AG20443 (cell line): ENCODE measurements at places on chromosomes 2 and 18.
A peak's percentile ranks its signal among the peaks of the same experiment; 100 is the strongest.

DNA sequence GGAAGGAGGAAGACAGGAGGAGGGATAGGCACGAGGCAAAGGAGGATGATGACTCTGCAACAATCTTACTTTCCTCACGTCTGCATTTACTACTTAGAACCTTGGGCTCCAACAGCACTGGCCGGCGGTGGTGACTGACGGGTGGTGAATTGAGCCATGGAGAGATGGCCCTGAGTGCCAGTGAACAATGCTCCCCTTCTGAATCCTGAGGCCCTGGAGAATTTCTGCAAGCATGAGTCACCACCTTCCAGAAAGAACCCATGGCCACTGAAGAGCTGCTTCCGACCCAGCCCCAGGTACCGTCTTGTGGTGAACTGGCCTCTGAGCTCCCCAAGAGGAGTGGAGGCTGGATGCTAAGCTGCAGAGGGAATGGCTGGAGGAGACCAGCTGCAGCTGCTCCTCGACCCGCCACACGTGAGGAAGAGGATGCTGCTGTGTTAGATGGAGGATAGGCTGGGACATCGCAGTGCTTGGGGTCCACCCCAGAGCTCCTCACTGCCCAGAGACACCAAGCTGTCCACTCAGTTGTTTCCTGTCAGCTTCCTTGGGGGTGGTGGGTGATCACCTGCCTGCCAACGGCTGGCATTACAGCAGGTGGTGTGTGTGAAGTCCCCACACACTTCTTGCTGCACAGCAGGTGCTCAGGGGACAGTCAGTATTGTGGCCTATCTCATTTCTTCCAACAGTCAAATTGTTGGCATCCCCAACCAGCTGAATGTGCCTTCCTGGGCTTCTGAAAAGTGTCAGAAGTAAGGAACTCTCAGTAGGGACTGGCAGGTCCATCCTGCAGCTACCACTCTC lies 186.5 kb upstream of the ID2 start:
- DNase-seq, result no peak

- DNase-seq, result no peak
These were observed 521.0 kb upstream of the NRP2 start for GRCh38 chr2:205161156-205161839.

- no peak for DNase-seq
These were observed 67.4 kb downstream of the KLHL29 start for GRCh38 chr2:23452372-23452771.

- DNase-seq, result no peak
These were observed 23.8 kb upstream of the SMAD4 start for GRCh38 chr18:51006061-51006818.

DNA sequence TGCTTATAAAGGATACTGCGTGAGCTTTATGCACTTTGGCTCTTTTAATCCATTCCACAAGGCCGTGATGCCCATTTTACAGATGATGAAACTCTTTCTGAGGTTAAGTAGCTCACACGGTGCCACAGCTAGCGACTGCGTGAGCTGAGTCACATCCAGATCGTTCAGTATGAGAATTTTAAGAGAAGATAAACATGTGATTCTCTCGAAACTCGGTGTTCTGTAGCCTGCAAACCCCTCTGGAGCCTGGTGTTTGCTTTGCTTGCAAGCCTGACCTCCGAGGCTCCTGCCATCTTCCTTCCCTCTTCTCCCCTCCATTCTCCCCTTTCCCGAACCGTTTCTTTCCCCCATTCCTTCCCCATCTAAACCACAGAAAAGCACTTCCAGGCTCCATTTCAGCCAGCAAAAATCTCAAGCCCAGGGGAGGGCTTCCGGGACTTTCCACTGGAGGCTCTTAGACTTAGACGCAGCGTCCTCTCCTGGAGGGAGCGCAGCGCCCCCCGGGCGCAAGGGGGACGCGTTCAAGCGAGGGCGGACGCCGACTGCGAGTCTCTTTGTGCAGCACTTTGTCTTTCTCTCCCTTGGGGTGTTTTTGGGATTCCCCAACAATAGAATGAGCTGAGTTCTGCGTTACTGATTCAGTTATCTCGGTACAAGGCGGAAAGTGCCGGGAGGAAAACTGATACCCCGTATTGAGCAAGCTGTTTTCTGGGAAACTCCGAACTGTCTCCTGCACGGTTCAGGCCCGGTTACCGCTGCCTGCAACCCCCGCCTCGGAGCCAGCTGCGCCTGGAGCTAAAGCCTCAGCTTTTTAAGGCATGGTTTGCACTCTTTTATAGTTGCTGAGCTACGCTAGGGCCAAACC lies 38.0 kb downstream of the CYP1B1 start:
- DNase-seq, result peak; percentile 74

DNA sequence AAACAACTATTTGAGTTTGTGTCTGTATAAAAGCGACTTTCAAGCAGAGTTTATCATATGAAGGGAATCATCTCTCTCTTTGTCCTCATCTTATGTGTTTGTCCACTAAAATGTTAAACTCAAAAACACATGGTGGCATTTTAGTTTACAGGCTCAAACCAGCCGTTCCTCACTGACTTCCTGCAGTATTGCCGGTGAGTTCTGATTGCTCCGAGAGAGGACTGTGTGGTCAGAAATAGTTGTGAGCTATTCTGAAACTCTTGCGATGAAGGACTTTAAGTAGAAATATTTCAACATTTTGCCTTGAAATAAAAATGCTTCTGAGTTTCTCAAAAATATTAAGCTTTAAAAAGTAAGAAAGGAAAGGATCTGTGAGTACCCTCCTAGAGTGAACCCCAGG lies 163.2 kb upstream of the CAVIN2 start:
- DNase-seq, result no peak

DNA sequence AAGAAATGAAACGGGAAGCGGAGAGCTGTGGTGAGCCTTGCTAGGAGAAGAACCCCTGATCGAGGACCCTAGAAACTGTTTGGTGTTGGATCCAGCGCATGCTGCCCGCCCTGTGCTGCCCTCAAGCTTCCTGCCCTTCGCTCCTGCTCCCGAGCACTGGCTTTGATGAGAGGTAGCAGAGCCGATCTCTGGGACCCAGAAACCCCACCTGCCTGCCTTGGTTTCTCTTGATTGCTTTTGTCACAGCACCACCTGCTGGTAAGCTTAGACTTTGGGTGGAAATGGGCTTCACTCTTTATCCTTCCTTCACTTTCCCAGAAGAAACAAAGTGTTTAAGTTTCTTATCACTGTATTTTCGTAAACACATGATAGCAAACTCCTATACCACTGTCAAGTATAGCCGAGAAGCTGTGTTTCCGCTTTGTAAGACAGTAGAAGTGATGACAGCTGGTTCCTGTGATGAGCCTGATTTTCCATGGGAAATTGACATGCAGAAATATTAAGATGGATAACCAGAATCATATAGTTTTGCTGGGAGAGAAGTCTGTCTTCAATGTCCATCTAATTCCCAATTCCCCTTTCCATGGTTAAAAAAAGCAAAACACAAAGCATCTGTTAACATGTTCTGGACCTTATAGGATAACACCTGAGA lies 267.4 kb downstream of the PHLPP1 start:
- DNase-seq, result peak; percentile 76

- peak; percentile 12 for DNase-seq
These were observed 63.3 kb downstream of the LIPG start for GRCh38 chr18:49625021-49625691.
